ENCODE measurements at places on chromosomes 2 and 18.

GRCh38 chr2:144643537-144644336 is 123.8 kb upstream of the ZEB2 start:
- no peak for DNase-seq

DNA sequence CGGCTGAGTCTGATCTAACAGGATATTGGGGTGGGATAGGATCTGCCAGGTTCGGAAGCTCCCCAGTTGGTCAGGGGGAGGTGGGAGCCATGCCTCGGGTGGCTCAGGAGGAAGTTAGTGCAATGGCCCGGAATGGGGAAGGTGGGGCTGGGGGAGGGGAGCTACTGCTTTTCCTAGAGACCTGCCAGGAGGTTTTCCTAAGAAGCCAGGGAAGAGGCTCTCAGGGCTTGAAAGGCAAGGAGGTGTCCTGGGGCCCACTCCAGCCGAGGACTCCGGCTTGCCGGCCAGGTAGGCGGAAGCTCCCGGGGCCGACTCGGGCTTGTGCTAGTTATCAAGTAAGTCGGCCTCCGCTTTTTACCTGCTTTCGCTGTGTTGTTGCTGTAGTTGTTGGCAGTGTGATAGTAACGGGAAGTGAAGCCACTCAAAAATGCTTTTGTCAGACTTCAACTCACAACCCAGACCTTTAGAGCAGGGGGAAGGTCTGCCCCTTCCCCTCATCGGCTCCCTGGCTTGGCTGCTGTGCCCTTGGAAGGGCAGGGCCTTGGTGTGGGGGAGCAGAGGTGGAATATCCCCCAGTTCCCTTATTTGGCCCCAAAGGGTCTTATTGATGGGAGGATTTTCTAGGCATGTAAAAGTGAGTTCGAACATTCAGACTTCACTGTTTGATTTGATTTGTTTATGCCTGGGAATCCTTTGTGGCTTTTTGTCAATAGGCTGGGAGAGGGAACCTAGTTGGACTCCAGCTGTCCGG is 5.4 kb downstream of the GDF7 start:
- DNase-seq = no peak

DNA sequence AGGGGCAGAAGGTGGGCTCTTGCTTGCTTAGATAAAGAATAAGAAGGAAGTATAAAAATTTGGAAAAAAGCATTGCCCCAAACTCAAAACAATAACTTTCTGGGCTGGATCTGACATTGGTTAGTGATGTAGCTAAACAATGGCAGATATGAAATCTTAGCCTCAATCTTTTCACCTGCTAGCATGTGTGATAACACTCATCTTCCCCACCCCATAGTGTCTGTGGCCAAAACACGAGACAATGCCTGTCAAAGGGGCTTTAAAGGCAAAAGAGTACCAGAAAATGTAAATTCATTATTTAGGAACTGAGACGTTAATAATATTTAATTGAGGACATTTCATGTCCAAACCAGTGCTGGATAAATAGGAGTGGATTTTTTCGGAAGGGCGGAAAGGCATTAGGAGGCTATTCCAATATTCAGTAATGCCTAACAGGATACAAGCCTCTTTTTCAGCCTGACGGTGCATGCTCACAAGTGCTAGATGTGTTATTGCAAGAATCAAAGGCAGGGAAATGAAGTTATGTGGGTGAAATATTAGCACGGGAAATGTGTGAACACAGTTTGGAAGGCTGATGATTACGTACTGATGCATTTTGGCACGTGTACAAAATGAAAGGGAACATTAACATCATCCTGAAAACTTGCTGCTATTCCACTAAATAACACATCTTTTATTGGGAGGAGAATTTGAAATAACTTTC is 395.7 kb downstream of the GALR1 start:
- DNase-seq = no peak

- DNase-seq = no peak
These were observed 26.5 kb downstream of the RMP24 start for GRCh38 chr18:35998967-35999366.

DNA sequence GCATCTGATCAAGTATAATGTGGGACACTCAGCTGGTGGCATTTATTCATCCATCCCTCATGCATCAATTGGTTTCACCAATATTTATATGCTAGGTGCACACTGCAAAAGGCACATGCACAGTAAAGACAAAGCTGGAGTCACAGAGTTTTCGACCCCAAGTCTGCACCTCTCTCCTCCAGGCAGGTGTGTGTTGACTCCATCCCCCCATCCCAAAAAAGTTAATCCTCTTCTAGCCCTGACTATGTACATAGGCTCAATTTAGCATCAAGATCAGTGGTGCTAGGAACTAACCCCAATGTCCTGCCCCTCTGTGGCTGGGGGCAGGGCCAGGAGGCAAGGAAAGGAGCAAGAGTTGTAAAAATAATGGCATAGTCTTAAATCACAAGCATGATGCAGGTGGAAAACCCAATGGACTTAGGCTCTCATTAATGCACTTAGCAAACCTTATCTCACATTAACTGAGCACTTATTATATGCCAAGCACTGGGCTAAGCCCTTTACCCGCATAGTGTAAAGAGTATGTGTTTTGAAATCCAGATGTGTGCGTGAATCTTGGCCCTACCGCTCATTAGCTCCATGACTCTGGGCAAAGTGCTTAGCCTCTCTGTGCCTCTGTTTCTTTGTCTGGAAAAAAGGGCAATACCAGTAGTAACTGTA is 3.1 kb downstream of the EVA1A start:
- DNase-seq = no peak

DNA sequence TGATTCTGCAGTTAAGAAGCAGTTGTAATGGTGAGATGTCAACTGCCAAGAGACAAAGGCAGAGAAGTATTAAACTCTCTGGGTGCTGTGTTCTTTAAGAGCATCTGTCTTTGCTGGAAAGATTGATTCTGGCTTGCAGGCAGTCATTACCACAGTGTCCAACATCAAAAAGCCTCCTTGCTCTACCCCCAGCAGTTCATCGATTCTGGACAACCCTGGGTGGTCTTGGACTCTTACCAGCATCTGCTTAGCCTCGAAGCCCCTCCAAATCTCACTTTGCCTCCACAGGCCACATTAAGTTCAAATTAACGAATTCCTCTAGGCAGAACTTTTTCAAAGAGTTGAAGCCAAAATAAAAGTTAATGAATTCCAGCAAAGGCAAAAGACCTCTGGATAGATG is 1061.4 kb downstream of the TSN start:
- no peak for DNase-seq

DNA sequence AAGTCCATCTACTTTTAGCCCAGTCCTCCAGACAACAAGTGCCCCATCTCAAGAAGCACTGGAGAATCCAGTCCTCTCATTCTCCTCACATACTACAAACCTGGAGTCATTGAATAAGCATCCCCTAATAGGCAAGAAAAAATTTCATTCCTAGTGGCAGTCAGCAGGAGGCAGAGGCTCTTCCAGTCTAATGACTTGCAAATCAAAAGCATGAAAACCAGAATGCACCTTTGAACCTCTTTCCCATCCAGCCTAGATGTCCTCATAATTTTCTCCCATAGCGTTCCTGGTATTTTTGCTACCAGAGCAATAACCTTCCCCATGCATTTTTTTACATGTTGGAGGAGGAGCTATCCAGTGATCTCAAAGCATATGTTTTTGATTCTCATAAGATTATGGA is 252.6 kb downstream of the TTC32 start:
- no peak for DNase-seq

DNA sequence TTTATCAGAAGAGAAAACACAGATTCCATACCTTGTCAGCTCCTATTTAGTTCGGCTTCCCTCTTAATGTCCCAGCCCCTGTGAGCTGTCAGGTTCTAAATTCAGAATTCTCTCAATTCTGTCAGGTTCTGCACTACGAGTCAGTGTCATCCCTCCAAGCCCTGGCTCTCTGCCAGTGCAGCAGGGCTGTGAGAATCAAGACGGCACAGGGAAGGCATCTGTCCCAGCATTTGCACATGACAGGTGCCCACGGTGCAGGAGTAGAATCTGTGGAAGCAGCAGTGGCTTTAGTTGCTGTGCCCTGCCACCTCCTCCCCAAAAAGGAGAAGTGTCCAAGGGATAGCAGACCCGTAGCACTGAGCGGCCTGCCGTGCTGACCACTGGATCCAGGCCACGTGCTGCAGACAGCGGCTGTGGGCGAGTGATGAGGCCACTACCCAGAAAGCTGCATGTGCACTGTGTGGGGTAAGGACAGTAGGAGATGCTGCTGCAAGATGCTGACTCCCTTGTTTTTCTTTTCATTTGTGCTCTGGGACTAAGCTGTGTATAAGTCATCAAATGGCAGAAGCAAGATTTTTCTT is 12.8 kb downstream of the RBFA start:
- no peak for DNase-seq

DNA sequence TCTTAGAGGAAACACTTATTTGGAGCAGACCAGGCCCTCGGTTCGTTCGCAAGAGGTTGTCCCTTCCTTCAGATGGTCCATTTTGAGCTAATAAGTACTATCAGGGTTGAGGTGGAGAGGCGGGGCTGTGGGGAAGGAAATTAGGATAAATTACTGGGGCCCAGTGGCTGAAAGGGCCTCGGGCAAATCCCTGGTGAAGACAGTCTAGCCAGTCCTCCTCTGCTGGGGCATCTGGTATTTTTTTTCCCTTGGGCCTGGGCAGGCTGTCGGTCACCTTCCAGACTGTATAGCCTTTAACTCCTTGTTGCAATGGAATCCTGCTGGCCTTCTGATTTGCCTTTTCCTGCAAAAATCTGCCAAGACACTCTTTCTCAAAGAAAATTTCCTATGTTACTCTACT is 1.7 kb upstream of the MYO3B start:
- no peak for DNase-seq

DNA sequence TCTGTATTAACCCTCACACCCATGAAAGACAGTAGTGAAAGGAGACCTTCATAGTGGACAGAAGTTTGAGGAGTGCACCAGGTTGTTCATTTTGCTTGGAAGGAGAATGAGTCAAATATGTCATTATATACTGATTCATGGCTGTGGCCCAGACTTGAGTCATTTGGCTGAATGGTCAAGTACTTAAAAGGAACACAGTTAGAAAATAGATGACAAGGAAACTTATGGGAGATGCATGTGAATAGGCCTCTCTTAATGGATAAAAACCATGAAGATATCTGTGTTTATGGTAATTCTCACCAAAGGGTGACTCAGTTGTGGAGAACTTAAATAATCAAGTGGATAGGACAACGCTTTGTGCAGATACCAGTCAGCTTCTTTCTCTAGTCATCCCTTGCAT is 524.7 kb upstream of the CNTNAP5 start:
- DNase-seq = no peak

DNA sequence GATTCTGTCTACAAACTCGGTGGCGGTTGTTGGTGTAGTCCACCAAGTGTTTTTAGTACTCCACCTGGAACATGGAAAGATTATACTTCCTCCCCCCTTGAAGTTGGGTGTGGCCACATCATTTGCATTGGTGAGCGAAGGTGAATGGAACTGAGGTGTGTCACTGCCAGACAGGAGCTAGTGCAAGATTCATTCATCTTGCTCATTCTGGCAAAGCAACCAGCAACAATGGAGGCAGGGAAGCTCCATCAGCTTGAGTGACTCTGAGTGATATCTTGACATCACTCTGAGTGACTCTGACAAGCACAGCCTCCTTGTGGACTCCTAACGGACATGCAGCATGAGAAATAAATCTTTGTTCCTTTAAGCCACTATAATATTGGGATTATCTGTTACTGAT is 54.7 kb upstream of the SLC1A4 start:
- no peak for DNase-seq

- DNase-seq = peak; percentile 17
These were observed 272.9 kb downstream of the CDH20 start for GRCh38 chr18:61606068-61606660.

GRCh38 chr2:73088703-73089102 is 17.2 kb upstream of the SFXN5 start:
- DNase-seq = no peak

DNA sequence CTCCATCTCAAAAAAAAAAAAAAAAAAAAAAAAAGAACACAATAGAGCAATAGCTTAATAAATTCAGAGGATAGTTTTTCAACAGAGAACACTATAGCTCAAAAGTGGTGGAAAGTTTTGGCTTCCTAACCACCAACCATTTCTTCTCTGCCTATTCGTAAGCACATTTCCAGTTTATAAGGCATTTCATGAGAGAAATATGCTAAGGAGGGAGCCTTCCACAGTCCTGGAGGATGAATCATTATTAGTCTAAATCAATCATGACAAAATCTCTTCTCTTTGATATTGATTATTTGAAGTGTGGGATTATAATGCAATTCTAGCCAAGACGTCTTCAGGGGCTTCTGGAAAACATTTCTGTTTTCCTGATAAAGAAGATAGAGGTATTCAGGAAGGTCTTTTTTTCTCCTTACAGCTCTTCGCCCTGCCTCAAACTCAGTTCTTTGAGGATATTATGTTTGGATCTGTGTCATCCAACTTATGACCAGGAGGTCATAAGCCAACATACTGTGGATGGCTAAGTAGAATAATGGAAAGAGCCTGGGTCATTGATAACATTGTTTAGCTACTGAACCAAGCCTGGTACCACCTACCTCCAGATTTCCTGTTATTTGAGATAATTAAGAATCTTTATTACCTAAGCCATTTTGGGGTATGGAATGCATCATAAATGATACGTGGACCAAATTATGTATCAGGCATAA is 207.3 kb downstream of the TRIB2 start:
- no peak for DNase-seq

GRCh38 chr2:217791551-217791950 is 211.2 kb downstream of the TNS1 start:
- no peak for DNase-seq

DNA sequence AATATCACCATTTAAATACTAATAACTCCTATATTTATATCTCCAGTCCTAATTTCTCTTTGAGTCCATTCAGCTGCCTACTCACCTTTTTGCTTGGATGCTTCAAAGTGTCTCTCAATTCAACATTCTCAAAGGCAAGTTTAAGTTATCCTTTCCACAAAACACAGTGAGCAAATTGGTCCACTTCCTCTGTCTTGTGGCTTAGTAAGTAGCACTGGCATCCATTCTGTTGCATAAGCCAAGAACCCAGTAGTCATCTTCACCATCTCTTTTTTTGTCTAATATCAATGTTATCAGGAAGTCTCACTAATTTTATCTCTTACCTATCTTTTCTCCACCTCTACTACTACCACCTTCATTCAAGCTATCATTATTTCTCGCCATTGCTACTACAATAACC is 27.4 kb upstream of the IL1RL1 start:
- DNase-seq = no peak

- DNase-seq = no peak
These were observed 51.7 kb downstream of the SOS1 start for GRCh38 chr2:39069136-39069515.

DNA sequence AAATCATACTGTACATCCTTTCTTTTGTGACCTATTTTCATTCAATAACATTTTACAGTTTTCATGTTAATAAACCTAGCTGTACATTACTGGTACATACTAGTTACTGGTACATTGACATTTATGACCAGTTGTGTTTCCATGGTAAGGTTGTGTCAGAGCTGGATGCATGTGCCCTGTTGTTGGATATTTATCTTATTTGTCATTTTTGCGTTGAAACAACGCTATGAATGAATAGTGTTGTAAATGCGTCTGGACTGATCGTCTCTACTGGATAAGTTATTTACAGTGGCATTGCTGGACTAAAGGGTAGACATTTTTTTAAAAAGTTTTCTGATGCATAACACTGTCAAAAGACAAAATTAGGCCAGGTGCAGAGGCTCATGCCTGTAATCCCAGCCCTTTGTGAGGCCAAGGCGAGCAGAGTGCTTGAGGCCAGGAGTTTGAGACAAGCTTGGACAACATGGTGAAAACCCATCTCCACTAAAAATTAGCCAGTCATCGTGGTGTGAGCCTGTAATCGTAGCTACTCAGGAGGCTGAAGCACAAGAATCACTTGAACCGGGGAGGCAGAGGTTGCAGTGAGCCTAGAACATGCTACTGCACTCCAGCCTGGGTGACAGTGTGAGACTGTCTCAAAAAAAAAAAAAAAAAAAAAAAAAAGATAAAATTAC is 40.2 kb downstream of the MCFD2 start:
- no peak for DNase-seq

Measured in large intestine (tissue), 12 donors.